Lung microvascular endothelial cell (primary cell): ENCODE measurements at places on chromosomes 12 and 14. TPM values are rescaled to one million over a fixed set of nuclear protein-coding genes. Genes with fewer than 3 reads are reported as not detected.

TAS2R7 gene
- total RNA-seq = not detected in 2 replicates

SERPINA10 gene
- not detected in 2 replicates for total RNA-seq

AVPR1A gene
- not detected in 2 replicates for total RNA-seq

PRR4 gene
- 0.22 and 0.40 TPM in 2 replicates for total RNA-seq

TMEM106C gene
- 36.1 and 49.5 TPM in 2 replicates for total RNA-seq

KRT6C gene
- not detected in 2 replicates for total RNA-seq

DDX55 gene
- total RNA-seq = 6.5 and 10.5 TPM in 2 replicates

LMNTD1 gene
- under 0.01 TPM in 1 of 2 replicates, not detected in the other for total RNA-seq

CLEC4D gene
- total RNA-seq = not detected in 2 replicates
